ENCODE measurements at places on chromosomes 7 and 10.

DNA sequence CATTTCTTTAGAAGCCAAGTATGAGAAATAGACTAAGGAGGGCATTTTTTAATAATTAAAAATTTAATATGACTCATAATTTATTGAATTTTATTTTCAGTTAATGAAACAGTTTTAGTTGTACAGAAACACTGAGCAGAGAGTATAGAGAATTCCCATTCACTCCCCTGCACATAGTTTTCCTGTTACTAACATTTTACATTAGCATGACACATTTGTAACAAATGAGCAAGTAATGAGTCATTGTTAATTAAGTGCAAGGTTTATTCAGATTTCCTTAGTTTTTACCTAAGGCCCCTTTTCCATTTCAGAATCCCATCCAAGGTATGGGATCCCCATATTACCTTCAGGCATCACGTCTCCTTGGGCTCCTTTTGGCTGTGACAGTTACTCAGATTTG is 271.5 kb upstream of the FZD8 start:
- DNase-seq, result no peak

DNA sequence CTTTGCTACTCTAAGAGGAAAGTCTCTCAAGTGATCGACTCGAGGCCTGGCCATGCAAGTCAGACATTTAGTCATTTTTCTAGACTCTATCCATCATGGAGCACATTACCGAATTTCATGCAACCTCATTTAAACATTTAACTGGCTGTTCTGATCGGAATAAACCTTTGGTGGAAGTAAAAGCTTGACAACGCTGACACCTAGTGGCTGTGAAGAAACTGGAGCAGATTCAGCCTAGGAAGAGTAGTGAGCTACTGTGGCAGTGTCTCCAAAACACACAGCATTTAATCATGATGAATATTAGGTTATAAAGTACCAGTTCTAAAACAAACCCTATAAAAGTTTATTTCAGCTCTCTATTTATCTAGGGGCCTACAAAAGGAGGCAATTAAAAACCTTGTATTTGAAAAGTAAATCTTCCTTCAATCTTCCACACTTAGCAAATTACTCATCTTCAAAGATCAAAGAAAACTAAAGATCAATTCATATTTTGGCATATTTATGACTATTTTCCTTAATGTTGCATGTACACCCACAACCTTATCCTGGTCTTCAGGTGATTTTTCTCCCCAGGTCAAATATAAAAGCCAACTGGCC is 175.0 kb downstream of the CTNNA3 start:
- peak; percentile 28 for DNase-seq

DNA sequence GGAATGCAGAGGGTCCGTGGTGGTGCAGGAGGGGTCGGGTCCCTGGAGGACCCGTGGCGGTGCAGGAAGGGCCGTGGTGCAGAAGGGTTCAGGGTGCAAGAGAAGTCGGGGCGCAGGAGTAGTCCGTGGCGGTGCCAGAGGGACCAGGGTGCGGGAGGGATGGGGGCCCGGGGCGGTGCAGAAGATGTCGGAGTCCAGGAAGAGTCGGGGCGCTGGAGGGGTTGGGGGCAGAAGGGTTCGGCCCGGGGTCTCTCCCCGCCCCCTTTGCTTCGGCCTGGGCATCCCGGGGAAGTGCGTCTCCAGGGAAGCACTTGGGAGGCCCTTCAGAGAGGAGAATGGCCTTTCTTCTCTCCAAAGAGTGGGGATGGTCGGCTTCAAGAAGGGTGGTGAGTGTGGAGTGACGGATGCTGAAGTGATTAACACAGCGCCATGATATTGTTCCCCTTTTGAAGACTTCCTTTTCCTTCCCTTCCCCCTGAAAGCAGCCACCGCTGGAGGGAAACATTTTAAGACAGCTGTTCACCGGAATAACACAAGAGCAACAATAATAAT is 997 bp downstream of the WDR37 start:
- DNase-seq, result no peak

GRCh38 chr7:77935652-77936348 is 137.2 kb downstream of the PHTF2 start:
- no peak for DNase-seq

GRCh38 chr7:77467408-77467807 is 51.3 kb upstream of the GSAP start:
- no peak for DNase-seq

DNA sequence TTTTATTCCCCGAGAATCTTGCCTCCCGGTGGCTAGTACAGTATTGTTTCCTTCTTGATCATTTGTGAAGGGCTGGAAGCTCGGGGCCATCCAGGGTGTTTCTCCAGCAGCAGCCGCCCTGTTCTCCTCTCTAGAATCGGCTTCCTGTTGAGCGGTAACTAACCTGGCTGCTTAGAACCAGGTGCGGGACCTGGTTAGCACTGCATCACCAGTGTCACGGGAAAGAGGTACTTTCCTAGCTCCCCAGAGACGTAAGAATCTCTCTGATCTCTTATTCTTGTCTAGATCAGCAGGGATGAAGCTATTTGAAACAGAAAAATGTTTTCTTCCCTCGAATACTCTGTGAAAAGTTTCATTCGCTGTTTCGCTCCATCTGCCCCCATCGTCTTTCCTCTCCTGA is 239.2 kb downstream of the CELF2 start:
- DNase-seq, result no peak

DNA sequence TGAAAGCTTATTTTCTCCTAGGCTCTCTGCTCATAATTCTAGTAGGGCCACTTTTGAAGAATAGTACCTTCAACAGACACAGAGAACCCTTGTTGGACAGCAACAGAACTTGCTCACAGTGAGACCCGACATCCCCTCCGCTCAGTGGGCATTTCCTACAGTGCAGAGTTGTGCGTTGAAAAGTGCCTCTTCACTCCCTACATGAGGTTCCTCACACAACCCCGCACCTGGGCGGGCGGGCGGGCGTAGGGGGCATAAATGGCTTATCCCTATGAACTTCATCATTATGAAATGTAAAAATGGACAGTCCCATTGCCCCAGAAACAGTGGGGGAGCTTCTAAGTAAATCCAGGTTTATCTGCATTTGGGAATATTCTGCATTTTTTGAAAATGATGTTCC is 174.9 kb downstream of the MGMT start:
- DNase-seq, result no peak

DNA sequence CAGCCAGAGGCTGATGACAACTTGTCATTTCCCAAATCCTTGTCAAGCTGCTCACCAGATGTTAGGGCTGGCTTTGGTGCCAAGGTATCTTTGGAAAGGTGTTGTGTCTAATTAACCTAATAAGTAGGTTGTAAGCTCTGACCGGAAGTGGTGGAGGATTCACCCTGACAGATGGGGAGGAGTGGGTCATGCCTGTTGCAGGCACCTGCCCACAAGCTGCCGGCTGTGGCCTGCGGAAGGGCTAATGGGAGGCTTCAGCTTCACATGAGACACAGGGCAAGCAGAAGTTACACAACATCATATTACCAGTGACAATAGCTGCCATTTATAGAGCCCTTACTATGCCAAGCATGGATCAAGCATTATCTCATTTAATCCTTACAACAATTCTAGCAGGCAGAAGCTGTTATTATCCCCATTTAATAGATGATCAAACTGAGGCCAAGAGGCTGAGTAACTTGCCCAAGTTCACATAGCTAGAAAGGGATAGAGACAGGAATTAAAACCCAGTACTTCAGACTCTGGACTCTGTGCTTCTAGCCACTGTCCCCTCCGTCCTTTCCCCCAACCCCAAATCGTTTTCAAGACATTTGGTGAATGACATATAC is 63.1 kb upstream of the DUSP5 start:
- no peak for DNase-seq

GRCh38 chr10:68938117-68938516 is 17.9 kb upstream of the DDX21 start:
- DNase-seq, result no peak

- no peak for DNase-seq
Observed at GRCh38 chr10:1609648-1609970, 127.7 kb downstream of the ADARB2 start.

GRCh38 chr7:47475880-47476227 is 106.1 kb downstream of the TNS3 start:
- DNase-seq, result no peak

DNA sequence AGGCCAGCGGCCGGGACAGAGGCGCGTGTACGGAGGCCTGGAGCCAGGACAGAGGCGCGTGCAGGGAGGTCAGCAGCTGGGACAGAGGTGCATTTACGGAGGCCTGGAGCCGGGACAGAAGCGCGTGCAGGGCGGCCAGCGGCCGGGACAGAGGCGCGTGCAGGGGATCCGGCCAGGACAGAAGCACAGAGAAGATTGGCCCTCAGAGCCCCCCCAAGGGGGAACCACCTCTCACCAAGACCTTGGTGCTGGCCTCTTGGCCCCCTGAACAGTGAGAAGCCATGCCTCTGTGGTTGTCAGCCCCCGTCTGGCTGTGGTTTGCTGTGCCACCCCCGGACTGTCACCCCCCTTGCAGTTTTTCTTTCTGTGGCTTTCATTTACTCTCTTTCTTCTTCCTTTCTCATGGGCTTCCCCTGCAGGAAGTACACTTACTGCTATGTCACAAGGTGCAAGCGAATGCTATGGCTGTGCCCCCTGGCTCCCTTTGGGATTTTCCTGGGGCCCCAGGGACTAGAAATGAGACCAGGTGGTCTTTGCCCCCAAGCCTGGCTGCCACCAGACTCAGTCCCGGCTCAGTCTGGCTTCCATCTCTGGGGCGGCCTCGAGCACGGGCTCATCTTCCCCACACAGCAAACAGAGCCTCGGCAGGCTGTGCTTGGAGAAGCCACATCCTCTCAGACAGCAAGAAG is 41.1 kb downstream of the INSIG1 start:
- DNase-seq, result peak; percentile 28

DNA sequence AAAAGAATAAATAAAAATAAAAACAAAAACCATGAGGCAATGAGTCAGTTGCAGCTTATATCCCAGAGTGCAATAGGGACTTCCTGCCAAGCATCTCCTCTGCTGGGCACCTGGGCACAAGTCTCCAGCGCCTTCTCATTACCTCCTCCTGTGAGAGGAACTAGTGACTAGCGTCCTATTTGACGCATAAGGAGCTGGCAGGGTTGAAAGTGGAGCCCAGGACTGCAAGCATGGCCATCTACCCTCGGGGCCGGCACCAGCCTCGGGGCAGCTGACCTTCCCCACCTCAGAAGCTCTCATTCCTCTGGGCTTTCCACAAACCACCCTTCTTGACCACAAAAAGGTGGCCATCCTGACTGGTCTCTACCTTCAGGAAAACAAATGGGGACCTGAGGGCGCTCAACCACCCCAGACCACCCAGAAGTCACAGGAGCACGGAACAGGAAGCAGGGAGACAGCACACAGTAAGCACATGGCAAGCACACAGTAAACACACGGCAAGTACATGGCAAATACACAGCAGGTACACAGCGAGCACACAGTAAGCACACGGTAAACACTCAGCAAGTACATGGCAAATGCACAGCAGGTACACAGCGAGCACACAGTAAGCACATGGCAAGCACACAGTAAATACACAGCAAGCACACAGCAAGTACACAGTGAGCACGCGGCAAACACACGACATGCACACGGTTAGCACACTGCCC is 19.1 kb downstream of the CTBP2 start:
- no peak for DNase-seq

- DNase-seq, result no peak
Observed at GRCh38 chr10:44779511-44779910, 131.6 kb upstream of the TMEM72 start.

- DNase-seq, result no peak
Observed at GRCh38 chr10:51846856-51847506, 147.6 kb upstream of the CSTF2T start.

DNA sequence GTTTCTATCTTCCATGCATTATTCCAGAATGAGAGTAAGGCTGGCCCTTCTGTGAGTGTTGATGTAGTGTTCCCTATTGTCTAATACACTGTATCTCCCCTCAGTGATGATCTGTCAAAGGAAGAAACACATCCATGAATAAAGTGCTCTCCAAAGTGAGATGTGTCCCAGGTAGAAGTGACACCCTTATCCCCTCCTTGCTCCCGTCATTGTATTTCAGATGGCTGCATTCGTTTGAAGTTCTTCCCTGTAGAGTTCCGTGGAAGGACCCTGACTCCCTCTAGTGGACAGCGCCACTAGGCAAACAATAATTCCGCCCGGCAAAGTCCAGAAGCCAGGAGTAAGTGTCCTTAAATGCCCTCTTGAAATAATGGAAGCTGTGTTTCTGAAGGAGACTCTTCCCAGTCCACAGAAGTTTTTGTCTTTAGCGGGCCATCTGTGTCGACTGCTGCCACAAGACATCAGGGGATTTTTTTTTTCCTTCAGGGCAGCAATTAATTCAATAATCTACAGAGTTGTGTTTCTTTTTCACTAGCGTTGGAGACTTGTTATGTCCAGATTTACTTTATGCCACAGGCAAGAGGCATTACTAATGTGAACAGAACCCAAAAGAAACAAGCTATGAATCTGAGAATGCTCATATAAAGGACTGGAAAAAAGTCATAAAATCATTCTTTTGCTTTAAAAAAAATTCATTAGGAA is 64.6 kb downstream of the THNSL1 start:
- DNase-seq, result peak; percentile 73

DNA sequence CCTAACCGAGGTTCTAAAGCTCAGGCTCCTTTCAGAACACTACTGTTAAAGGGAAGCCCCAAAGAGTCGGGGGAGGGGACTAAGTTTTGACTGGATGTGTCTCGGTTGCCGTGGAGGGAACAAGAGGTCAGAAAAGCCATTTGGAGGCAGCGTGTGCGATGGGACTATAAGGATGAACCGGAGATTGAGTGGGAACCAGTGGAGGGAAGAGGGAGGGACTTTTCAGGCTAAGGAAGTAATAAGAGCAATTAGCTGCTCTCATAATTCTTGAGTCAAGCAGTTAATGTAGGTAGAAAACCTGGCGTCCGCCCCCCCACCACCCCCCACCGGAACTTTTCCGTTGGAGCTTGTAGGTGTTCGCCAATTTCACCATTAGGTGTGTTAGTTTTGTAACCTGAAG is 491 bp upstream of the AKAP9 start:
- DNase-seq, result peak; percentile 42

DNA sequence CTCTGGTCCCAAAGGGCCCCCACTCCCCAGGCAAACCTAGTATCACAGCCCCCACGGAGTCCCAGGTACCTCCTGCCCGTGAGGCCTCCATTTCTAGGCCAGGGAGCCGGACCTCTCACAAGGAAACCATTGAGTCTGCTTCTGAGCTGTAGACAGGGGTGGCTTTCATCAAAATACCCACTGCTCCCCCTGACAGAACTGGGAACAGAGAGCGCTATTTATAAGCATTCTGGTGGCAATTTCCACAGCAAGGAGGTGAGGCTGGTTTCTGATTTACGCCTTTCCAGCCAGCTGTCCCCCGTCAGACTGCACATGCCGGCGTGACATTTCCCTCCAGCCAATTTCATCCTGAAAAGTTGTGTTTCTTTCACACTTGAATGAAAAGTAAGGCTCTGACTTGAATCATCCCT is 407.5 kb upstream of the PRKCQ start:
- DNase-seq, result no peak
